GM23248 (cell line): ENCODE measurements at places on chromosomes 2 and 18.

GRCh38 chr2:12818416-12819102 lies 101.8 kb downstream of the TRIB2 start:
- peak; percentile 78 for DNase-seq

GRCh38 chr2:28279371-28279770 lies 113.3 kb upstream of the FOSL2 start:
- no peak for DNase-seq

DNA sequence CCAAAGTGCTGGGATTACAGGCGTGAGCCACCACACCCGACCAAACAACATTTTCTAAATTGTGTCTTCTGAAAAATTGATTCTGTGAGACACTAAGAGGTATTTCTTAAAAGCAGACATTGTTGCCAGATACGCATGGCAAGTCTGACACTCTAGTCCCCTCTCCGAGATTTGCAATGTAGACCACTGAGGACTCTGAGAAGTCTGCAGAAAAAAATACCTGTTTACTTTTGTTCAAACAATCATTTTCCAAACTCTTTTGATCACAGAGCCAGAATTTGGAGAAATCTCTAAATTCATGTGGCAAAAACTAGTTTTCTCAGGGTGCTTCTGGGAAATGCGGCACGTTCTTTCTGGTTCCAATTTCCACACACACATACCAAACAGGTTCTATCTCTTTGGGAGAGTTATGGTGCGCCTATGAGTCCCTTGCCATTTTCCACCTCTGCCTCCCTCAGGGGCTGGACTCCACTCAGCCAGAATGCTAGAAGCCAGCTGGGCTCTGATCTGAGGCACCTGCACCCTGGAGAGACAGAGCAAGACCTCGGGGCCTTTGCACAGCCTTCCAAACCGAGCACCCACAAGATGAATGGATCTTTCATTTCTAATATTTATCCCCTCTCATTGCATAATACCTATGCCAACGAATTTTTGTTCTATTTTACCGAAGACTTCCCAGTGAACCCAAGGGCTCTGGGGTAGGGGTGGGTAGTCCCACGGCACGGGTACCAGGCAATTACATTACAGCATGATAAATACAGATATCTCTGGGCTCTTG lies 152.7 kb downstream of the MYCN start:
- no peak for DNase-seq

DNA sequence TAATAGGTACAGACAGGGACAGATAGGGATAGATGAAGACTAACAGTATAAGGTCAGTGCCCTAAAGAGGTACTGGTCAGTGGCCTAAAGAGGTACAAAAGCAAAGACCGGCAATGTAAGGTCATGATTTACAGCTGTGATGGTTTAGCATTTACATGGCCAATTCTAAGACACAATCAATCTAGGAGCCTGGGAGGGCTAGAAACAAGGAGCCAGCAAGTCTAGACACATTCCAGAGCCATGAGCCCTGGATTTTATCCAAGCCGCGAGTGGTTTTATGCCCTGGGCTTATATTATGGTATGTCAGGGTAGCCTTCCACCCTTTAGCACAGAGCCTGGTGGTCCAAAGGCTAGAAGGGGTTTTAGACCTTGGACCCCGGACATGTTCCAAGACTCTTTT lies 124.2 kb downstream of the CBLN2 start:
- no peak for DNase-seq

- DNase-seq = no peak
Observed at GRCh38 chr2:96954011-96954846, 32.2 kb downstream of the FAM178B start.

DNA sequence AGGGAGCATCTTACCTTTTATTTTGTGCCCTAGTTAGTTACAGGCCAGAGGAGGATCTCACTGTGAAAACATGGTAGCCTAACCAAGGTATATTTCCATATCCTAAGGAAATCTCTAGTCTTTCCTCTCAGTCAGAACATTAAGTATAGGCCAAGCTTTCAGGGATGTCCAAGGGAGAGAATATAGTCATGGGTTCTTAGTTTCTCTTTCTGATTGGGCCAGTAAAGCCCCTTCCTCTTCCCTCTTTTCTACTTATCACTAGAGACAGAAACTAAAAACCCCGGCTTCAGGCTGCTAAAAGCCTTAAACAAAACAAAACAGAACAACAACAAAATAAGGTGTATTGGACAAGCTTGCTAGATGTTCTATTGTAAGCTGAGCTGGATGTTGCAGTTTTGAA lies 44.3 kb upstream of the TNFRSF11A start:
- DNase-seq = no peak

DNA sequence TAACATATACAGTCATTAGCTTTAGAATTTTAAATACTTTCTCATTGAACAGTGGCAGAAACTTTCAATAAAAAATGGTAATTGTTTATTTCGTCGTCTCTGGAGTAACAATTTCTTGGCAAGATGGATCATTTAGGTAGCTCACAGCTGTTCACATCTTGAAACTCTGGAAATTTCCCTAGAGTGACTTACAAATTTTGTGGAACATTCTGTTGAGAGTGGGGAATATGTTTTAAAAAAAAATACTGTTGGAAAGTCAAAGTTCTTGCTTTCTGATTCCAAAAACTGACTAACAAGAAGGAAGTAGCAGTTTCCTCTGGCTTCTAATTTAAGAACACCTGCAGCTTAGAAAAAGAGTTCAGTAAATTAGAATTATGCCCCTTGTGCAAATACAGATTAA lies 11.2 kb upstream of the CALCRL start:
- DNase-seq = no peak

- DNase-seq = no peak
Observed at GRCh38 chr2:105952131-105952530, 207.4 kb downstream of the NCK2 start.

GRCh38 chr2:207502577-207503198 lies 27.1 kb upstream of the CREB1 start:
- DNase-seq = no peak

- DNase-seq = no peak
Observed at GRCh38 chr2:43027097-43027873, 199.1 kb downstream of the ZFP36L2 start.

DNA sequence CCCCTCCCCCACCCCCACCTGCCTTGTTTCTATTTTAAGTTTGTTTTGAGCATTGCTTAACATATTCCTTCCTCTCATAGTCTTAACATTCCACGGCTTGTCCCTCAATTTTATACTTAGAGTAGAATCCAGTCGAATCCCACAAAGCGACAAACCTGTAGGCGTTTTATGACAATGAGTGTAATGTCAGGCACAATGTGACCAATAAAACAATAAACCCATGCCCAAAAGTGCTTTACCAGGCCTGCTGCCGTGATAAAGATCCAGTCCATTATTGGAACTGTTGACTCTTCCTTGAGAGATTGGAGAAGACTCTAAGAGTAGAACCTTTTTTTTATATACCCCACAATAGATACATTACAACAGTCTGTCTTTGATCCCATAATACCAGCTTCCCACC lies 6.2 kb upstream of the MRO start:
- DNase-seq = no peak

GRCh38 chr2:237207646-237208045 lies 122.0 kb downstream of the COPS8 start:
- peak; percentile 88 for DNase-seq

- DNase-seq = peak; percentile 1
Observed at GRCh38 chr2:13114391-13114790, 397.7 kb downstream of the TRIB2 start.

GRCh38 chr2:224084266-224084892 lies 45.3 kb upstream of the SERPINE2 start:
- DNase-seq = no peak

DNA sequence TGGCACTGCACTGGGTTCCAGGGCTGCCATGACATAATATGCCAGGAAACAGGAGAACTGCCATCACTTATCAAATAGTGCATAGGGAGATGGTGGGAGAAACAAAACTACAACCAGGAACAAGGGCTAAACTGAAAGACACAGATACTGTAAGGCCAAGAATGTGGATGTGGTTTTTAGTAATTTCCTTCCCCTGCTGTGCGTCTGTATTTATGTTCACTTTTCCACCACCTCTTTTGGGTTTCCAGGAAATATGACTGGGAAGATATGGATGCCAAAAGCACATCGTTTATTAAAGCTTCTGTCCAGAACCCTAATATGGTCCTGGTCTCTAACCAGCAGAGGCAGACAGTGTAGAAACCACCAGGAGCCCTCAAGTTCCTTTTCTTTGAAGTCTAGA lies 759.7 kb upstream of the FANCL start:
- DNase-seq = no peak

- DNase-seq = peak; percentile 9
Observed at GRCh38 chr2:1037066-1037465, 86.4 kb downstream of the SNTG2 start.

GRCh38 chr18:12067671-12068070 lies 26.0 kb upstream of the ANKRD62 start:
- DNase-seq = no peak

- DNase-seq = no peak
Observed at GRCh38 chr2:15889442-15890123, 50.8 kb upstream of the MYCN start.

- no peak for DNase-seq
Observed at GRCh38 chr2:3283206-3283605, 94.4 kb downstream of the EIPR1 start.

DNA sequence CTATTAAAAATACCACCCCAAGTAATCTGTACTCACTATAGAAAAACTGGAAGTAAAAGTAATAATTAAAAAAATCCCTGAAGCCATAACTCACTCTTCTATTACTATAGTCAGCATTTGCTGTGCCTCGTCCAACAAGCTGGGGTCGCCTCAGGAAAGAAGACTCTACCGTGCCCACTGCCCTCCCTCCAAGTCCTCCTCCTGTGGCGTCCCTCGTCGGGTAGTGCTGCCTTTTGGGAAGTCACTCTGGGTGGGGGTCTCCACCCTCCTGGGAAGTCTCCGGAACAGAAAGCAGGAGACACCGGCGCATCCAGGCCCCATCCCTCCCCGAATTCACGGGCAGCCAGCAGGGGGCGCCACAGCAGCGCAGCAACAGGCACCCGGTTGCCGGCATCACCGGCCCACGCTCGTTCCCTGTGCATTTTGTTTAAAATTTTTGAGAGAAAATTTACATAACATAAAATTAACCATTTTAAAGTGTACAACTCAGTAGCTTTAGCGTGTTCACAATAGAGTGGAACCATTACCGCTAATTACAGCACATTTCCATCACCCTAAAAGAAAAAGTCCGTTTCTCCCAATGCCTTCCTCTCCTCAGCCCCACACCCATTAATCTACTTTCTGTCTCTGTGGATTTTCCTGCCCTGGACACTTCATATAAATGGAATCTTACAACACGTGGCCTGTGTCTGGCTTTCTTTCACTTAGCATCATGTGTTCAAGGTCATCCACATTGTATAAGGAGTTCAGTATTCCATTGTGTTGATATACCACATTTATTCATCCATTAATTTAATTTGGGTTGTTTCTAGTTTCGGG lies 62.2 kb downstream of the ADNP2 start:
- peak; percentile 65 for DNase-seq

DNA sequence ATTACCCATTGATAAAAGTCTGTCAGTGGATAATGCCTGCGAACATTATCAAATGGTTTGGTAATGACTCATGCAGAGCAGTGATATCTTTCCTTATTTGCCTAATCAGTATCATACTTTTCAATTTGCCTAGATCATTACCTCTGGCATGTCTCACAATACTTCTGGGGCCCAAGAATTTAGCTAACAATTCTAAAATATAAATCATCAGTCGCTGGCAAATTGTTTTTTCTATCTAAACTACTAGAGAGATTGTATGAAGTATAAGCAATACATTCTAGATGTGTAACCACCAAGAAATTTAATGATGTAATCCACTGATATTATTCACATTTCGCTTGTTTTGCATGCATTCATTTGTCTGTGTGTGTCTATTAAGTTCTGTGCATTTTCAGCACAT lies 191.2 kb upstream of the CDH19 start:
- no peak for DNase-seq

DNA sequence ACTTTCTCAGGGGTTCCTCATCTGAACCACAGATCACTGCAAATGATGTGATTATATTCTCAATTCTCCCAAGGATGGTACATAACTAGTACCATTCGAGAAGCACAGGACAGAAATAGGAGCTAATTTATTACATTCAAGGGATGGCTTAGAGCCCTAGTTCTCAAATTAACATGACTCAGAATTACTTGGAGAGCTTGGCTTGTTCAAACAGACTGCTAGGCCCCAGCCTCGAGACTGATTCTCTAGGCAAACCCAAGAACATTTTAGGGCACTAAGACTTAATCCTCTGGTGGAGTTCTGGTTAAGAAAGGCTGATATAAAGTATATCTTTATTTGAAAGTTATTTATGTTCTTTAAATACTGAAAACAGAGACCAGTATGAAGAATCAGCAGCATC lies 35.8 kb downstream of the HIBCH start:
- peak; percentile 76 for DNase-seq

- DNase-seq = peak; percentile 99
Observed at GRCh38 chr18:76459687-76460350, 35.2 kb downstream of the ZNF516 start.

GRCh38 chr2:169069341-169069740 lies at the start of gene DHRS9:
Gene DHRS9, plus strand, starts transcription at chr2:169069563. Its CDS starts 12,019 bp downstream, at chr2:169081582.
- DNase-seq = peak; percentile 74

GRCh38 chr2:239811111-239811781 lies 213.9 kb downstream of the NDUFA10 start:
- peak; percentile 44 for DNase-seq

DNA sequence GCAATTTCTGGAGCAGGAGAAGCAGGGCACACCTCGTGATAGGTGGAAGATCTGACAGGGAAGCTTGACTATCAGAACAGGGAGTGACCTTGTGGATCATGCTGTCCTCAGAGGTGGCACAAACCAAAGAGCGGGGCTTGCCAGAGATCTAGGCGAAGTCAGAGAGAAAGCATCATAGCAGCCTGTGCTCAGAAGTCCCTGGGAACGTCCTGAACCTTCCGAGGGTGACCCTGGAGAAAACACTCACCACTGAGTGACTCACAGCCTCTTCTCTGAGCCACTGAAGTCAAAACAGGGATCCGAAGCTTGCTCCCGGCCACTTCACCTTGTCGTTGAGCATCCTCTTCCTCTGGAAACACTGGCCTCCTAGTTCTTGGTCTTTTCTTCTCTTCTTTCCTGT lies 56.7 kb downstream of the IL1R2 start:
- peak; percentile 89 for DNase-seq

GRCh38 chr2:120606931-120607330 lies 128.7 kb upstream of the GLI2 start:
- DNase-seq = peak; percentile 56

GRCh38 chr2:202113571-202114142 lies 40.6 kb downstream of the KIAA2012 start:
- DNase-seq = peak; percentile 96

GRCh38 chr2:183038341-183039300 lies at the start of gene NCKAP1:
Gene NCKAP1, minus strand, starts transcription at chr2:183038457. Its CDS starts 358 bp downstream, at chr2:183038099.
- DNase-seq = peak; percentile 94

GRCh38 chr2:16105669-16106281 lies 165.4 kb downstream of the MYCN start:
- no peak for DNase-seq
